ENCODE measurements at places on chromosomes 11 and 22. TPM values are rescaled to one million over a fixed set of nuclear protein-coding genes. Genes with fewer than 3 reads are reported as not detected.

SYT12 gene
- polyA plus RNA-seq, result 0.10 TPM

- no peak overlapping the region for H3K4me3 ChIP-seq
- no peaks in the 10 kb centered on the region for H3K36me3 ChIP-seq
- H3K27ac ChIP-seq, result no peak overlapping the region
- no peaks in the 10 kb centered on the region for H3K27me3 ChIP-seq
- no peak for DNase-seq
- H3K4me1 ChIP-seq, result peaks cover 2% of the 10 kb centered on the region
These were observed 3.4 kb downstream of the DHCR7 start for GRCh38 chr11:71444811-71445210.

DNA sequence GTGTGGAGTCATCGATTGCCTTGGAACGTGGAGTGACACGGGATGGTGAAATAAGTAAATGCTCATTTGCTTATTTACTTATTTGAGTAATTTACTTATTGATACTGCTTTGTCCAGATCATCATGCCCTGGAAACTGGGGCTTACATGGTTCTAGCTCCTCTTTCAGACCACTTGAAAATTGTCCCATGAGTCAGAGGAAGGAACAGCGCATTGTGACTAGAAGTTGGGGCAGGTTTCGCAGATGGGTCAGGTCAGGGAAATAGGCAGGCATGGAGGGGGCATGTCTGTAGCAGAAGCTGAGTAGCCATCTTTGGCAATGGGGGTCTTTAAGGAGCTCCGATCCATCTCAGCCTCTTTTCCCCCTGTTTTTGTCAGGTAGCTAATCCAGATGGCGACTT lies 104.2 kb upstream of the SORL1-AS1 start:
- no peak overlapping the region for H3K27ac ChIP-seq
- H3K4me3 ChIP-seq, result no peak overlapping the region
- DNase-seq, result no peak
- H3K27me3 ChIP-seq, result no peaks in the 10 kb centered on the region
- peaks cover 3% of the 10 kb centered on the region for H3K4me1 ChIP-seq

DNA sequence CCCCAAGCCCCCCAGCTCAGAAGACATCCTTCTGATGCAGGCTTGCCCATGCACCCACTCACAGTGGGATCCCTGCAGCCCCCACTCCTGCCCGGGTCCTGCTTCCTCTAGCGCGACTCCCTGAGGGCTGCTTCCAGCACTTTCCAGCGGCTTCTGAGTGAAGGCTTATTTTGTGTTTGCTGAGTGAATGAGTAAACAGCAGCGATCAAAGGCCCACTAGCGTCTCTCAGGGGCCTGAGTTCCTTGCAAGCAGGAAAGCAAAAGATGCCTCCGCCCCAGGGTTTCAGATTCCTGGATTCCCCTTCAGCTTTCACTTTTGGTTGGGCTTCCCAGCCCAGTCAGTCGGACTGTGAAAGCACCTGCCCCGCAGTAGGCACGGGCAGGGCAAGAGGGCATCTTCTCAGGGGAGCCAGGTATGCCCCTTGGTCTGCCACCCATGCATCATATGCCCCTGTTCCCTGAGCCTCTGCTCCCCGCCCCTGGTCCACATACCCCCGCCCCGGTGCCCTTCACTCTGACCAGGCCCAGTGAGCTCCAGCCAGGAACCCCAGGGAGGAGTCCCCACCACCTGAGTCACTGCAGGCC lies 9.2 kb downstream of the FADD start:
- H3K4me3 ChIP-seq, result no peak overlapping the region
- no peak overlapping the region for H3K27ac ChIP-seq
- H3K36me3 ChIP-seq, result no peaks in the 10 kb centered on the region
- DNase-seq, result no peak
- no peaks in the 10 kb centered on the region for H3K27me3 ChIP-seq

MICALL1 gene
- polyA plus RNA-seq, result 9.0 TPM

All from ovary (tissue), 10 donors.